ENCODE measurements at places on chromosomes 1 and 21.

DNA sequence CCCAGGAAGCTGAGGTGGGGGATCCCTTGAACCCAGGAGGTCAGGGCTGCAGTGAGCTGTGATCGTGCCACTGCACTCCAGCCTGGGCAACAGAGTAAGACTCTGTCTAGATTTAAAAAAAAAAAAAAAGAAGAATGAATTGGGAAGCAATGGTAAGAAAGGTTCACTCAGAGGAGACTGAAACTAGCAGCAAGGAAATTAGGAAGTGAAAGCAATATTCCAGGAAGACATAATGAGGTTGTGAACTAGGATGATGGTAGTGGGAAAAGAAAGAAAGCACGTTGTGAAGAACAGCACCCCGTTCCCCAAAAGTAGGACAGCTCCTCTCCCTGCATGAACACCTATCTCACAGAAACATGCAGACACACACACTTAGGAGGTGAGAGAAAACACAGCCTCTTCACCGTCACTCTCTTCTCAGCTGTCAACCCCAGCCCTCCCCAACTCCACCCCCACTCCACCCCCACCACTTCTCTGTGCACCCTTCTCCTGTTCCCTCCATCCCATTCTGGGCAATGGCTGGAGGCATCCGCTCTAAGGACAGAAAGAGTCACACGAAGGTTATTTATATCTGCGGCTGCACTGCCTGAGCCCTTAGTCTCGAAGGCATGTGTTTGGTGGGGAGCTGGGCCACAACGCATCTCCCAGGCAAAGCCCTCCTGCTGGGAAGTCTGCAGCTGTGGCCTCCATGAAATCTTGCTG, 101.8 kb upstream of the LPGAT1 start:
- DNase-seq = no peak

DNA sequence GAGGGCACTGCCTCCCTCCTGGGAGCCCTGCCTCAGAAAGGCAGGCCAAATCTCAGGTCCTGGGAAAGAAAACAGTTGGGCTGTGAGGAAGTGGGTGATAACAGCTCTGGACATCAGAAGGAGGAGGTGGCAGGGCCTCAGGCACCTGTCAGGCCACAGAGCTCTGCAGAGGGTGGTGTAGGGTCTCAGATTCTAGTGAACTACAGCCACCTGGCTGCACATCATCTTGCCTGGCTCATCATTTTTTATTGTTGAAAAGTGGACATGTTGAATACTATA, 15.3 kb upstream of the ZNF678 start:
- no peak for DNase-seq

GRCh38 chr1:167450843-167451242, 67.5 kb downstream of the CD247 start:
- DNase-seq = no peak

DNA sequence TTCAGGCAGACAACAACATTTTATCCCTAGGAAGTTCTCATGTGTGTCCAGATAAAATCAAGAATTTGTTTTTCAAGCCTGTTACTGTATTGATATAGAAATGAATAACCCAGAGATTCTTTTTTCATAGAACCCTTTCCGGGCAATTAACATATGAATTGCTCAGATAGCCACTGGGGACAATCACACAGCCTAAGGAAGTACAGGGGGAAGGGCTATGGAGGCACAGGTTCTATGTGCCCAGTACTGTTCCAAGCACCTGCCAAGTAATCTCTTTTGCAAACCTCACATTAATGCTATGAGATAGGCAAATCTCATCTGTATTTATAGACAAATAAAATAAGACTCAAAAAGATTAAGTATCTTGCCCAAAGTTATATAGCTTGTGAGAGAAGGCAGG, 84.9 kb downstream of the NTNG1 start:
- DNase-seq = no peak

DNA sequence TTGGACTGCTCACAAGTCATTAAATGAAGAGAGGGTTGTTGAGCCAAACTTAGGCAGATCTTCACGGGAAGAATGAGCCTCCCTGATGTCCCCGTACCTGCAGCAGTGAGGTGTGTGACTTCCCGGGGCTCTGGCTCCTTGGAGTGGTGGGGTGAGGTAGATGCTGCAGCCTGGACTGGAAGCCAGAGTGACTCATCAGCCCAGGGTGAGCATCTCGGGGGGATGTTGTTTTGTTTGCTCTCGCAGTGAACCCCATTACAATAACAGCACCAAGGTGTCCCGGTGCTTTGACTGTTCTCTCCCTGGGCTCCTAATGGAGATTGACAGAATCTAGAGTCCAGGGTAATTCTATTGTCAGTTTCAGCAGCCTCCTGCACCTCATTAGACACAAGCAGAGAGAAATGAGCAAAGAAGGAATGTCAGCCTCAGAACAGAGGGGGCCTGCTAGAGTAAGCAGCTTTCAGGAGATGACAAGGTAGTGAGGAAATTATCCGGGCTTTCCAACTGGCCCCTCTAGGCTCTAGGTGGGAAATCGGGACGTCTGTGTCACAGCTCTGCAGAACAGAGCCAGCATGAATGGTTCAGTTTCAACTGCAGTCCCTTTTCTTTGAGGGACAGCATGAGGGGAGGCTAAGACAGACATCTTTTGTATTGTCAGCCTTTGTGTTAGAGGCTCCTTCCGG, 36.0 kb upstream of the LRRN2 start:
- DNase-seq = no peak

DNA sequence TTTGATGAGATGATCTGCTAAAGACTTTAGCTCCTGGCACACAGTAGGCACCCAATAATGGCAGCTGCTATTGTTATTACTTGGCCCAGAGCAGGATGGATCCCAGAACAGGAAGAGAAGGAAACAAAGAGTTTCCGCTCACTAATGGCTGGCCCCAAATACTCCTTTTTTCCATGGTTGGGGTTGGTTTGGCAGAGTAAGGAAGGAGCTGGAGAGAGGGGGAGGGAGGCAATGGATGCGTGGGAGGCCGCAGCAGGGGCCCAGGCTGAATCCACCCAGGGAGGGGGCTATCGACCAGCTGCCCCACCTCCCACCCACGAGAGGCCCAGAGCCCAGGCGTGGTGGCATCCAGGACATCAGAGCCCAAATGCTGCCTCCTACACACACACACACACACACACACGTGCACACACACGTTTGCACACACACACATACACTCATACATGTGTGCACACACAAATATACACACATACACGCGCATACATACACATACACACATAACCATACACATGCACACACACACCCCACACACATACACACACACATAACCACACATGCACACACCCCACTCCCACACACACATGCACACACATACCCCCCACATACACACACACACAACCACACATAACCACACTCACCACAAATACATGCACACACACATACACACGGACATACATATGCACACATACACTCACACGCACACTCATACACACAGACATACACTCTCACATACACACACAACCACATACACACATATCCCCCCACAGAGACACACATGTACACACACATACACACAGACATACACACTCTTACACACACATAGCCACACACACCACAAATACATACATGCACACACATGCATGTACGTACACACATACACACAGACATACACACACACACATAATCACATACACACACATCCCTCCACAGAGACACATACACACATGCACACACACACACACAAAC, 25.2 kb downstream of the C1QB start:
- no peak for DNase-seq

- no peak for DNase-seq
These were observed 57.2 kb downstream of the CDK18 start for GRCh38 chr1:205561501-205562203.

DNA sequence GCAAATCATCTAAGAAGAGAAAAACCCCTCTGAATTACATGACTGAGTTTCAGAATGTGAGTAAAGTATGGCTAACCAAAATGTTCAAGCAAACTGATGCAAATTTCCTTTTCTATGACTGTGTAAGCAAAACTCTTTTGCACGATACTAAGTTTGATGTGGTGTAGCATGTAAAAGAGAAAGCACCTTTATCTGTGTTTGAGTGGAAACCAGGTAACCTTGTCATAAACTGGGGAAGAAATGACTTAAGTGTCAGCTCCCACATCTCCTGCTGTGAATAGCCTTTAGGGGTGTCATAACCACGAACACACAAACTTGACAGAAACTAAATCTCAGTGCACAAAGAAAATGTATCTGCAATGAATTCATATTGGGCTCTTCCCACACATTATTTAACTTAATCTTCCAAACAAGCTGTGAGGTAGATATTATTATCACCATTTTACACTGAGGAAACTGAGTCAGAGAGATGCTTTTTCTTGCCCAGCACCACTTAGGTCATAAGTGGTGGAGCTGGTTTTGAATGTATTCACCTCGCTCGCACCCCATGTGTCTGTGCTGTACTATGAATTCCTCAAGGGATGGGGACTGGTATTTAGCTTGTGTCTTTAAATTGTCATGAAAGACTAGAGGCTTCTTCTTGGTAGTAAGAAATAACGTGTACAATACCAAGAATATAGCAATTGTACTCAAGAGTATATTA, 32.9 kb upstream of the IL12RB2 start:
- DNase-seq = no peak

DNA sequence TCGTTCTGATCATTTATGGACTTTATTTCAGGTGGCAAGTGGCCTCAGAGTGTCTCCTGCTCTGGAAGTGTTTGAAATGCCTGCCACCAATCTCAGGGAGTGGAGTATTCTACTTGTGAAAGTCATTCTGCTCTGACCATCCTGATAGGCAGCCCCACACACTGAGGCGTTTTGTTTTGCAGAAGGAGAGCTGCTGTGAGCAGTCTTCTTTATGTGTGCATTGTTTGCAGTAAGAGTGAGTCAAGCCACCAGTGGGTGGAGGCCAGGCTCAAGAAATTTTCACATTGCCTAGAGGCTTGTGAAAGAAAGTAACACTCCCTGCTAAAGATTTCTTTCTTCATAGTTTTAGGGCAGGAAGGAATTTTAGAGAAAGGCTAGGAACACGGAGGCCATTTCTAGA, 204.4 kb downstream of the SLC35F3 start:
- no peak for DNase-seq
